Activated CD4-positive, CD25-positive, alpha-beta regulatory T cell (primary cell): ENCODE measurements at places on chromosomes 13 and 19.

- no peak for DNase-seq
Observed at GRCh38 chr13:21055511-21056045, 5.8 kb downstream of the LATS2 start.

DNA sequence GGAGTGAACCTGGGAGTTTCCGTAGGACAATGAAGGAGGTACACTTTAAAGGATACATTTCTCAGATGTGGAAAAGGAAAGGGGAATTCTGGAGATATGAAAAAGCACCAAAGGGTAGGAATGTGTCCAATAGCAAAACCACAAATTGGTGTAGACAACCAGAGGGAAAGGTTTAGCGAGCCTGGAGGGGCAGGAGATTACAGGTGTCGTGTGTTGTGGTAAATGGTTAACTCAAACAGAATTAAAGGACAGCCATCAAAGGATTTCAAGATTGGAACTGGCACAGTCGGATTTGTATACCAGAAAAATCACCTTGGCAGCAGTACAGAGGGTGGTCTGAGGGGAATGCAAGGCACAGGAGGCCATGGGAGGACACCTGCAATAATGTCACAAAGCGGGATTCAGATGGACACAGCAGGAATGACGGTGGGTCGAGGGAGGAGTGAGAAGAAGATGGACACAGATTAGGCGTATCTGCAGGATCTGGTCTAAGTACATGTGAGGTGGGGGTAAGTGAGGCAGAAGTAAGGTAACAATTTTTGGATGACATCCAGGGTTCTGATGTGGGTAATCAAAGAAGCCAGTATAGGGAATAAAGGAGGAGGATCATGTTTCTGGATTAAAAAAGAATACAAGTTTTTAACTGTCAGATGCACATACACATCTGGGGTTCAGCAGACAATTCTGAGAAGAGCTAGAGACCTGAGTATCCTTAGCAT, 361.6 kb downstream of the KLF12 start:
- no peak for DNase-seq

DNA sequence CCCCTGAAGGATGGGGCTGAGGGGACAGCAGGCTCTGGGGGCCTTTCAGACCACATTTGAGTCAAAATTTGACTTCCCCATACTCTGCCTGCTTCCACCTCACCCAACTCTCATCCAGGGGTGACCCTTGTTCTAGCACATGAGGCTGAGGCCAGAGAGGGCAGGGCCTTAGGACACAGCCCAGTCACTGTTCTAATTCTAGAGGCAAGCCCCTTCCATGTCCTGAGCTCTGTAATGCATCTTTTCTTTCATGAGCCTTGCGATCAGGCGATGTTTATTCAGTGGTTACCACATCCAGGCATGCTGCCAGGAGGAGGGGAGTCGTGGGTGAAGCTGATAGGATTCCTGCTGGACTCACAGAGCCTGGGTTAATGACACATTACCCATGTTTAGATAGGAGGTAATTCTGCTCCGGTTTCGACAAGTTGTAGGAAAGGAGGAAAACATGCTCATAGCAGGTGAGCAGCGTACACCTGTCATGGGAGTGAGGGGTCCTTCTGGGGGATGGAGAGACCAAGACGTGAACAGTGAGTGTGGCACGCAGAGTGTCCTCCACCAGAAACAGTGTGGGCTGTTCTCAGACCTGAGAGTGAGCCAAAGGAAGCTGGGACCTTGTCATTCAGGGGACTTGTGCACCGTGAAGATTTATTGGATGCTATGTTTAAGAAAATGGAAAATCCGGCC, 9.3 kb downstream of the RPS9 start:
- no peak for DNase-seq

GRCh38 chr13:48233046-48233888, at the start of gene ITM2B:
Gene ITM2B (plus strand): TSS chr13:48233206. CDS start chr13:48233361, 155 bp downstream.
- DNase-seq = peak; percentile 61

DNA sequence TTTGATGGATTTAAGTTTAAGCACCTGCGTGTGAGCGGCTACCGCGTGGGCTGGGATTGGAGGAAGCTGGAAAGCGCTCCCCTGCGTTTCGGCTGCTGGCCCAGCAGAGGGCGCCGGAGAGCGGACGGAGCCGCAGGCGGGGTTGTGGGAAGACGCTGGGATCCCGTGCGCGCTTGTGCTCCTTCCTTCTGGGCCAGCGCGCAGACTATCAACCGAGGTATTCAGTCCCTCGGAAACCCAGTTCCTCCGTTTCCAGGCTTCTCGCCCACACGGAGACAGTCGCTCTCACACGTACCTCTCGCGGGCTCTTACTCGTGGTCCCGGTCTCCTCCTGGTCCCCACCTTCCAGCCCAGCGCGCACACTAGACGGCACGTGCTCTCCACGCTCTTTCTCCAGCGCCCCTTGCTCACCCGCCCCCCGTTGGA, 28.8 kb downstream of the EPN1 start:
- no peak for DNase-seq

- no peak for DNase-seq
Observed at GRCh38 chr13:41837629-41838028, 123.3 kb downstream of the VWA8 start.

DNA sequence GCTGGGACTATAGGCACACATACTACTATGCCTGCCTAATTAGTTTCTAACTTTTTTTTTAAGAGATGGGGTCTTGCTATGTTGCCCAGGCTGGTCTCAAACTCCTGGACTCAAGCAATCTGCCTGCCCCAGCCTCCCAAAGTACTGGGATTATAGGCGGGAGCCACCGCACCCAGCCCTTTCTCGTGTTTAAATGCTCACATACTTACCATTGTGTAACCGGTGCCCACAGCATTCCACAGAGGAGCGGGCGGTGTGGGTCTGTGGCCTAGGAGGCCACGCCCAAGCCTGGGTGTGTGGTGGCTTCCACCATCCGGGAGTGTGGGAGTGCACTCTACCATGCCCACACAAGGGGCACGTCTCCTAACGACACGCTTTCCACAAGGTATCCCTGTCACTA, 7.7 kb downstream of the LMNB2 start:
- DNase-seq = no peak

DNA sequence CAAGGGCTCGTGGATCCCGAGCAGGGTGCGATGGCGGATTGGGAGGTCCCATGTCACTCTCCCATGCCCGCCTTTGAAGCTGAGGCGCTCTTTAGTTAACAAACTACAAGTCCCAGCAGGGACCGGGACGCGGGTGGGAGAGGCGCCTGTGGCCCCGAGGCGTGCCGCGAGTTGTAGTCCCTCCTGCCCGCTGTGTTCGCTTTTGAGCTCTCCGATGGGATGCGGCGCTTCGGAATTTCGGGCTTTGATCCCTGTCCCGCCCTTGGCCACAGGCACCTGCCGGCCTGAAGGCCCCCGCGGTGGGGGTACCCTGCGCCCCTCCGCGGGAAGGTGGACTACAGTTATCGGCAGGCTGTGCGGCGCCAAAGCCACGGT, 11.0 kb downstream of the CYTH2 start:
- no peak for DNase-seq

GRCh38 chr13:100633461-100633860, 41.1 kb downstream of the TMTC4 start:
- no peak for DNase-seq

DNA sequence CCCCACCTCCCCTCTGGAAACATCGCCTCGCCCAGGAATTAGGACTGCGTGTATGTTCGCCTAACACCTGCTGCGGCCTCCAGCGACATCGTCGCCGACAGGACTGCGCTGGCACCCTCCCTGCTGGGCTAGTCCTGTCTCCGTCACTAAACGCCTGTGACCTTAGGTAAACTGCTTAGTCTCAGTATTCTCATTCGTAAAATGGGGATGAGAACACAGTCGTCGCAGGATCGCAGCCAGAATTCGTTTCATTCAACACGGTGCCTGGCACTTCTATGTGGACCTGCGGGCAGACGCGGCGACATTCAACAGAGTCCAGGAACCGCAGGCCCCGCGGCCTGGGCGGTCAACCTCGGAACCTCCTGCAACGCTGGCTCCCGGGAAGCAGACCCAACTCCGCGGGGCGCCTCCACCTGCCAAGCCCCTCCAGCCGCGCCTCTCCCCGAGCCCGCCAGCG, 485 bp downstream of the CRYL1 start:
- peak; percentile 4 for DNase-seq

DNA sequence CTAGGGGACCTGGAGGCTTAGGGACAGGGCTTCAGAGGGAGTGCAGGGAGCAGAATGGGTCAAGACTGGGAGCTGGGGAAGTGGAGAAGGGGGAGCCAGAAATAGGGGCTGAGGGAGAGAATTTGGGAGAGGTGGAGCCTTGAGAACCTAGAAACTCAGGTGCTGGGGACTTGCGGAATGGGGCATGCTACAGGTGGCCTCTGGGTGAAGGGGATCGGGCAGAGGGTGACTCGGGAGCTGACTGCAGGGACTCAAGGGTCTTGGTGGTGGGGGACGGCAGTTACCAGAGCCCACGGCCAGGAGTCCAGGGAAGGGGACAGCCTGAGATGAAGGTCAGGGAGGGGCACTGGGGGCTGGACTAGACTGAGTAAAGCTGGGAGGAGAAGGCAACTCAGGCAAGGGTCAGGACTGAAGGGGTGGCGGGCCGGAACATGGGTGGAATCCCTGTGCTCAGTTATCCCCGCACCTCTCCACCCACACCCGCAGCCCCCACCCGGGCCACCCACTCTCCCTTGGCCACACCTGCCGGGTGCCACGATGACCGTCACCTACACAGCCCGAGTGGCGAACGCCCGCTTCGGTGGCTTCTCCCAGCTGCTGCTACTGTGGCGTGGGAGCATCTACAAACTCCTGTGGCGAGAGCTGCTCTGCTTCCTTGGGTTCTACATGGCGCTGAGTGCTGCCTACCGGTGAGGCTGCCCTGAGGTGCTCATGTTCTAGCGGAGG, 628 bp downstream of the BEST2 start:
- DNase-seq = no peak

DNA sequence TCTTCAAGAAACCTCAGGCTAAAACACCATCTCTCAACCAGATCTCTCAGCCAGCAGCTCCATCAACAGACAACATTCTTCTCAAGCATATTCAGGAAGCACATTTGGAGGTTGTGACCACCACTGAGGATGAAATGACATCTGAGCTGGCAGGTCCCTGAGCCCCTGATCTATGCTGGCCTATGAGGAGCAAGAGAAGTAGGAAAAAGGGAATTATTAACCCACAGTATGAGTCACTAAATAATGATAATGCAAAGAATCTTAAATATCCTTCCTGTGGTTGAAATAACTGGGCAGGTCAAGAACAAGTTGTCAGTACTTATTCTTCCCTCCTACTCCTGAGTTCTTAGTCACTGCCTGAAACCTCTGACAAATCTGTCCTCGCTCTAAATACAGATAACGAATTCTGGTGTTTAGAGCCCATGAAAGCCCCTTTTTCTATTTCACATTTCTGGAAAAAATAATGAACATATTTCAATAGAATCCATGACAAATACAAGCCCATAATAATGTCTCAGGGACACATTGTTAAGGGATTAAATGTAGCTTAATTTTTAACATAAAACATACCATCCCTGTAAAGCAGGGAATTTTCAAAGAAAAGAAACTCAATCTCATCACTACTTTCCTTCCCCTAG, 225.8 kb upstream of the IRS2 start:
- no peak for DNase-seq

- DNase-seq = no peak
Observed at GRCh38 chr13:110813646-110814624, 100.4 kb downstream of the ING1 start.

GRCh38 chr19:48768994-48769713, 13.8 kb downstream of the FGF21 start:
- DNase-seq = no peak
